Activated gamma-delta T cell (primary cell): ENCODE measurements at places on chromosomes 16 and 17.

- no peak for DNase-seq
Measured at GRCh38 chr16:67865318-67865717, 7.5 kb upstream of the EDC4 start.

DNA sequence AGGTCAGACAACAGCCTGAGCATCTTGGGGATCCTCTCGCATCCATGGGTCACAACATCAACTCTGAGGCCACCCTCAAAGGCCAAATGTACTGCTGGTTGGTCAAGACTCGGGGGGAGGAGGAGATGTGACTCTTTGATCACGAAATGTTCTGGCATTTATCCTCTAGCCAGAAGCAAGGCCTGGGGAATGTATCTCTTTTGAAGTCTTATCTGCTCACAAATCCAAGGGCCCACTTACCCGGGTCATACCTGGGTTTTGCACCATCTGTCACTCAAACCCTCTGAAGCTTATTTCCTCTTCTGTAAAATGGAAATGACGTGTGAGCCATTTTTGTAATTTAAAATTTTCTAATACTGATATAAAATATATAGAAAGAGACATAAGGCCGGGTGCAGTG lies 13.2 kb downstream of the CA7 start:
- DNase-seq = no peak

- no peak for DNase-seq
Measured at GRCh38 chr16:77749415-77749814, 27.1 kb downstream of the NUDT7 start.

DNA sequence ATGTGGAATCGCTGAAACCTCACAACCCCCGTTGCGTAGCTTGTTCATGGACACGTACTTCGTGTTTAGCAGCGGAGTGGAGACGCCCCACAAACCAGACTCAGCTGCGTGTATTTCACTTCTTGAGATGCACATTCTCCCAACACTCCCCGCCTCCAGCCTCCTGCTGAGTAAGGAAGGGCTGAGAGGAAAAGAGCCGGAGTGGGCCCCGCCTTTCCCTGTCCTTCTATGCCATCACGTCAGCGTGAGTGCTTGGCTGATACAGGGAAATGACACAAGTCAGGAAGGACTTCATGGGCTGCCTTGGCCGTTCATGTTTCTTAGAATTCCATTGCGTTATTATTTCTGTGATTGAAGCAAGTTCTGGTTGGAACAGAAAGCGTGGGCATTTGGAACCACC lies 68.6 kb upstream of the CBX4 start:
- DNase-seq = no peak

- DNase-seq = no peak
Measured at GRCh38 chr17:14557480-14557879, 256.6 kb downstream of the HS3ST3B1 start.

DNA sequence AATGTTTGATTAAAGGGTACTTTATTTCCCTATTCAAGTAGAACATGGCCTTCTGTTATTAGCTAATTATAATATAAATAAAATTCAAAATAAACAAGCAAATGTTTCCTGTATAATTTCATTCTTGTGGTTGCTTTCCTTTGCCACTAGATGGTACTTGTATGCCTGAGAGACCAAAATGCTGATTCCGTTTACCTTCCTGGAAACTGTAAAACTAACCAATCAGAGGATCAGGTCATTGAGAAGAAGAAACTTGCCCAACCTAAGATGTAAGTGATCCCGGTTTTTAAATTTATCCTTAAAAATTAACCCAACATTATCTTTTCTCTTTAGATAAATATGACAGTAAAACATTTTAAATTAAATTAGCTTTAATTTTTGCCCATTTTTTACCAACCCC lies 8.1 kb upstream of the ABCA5 start:
- DNase-seq = no peak

DNA sequence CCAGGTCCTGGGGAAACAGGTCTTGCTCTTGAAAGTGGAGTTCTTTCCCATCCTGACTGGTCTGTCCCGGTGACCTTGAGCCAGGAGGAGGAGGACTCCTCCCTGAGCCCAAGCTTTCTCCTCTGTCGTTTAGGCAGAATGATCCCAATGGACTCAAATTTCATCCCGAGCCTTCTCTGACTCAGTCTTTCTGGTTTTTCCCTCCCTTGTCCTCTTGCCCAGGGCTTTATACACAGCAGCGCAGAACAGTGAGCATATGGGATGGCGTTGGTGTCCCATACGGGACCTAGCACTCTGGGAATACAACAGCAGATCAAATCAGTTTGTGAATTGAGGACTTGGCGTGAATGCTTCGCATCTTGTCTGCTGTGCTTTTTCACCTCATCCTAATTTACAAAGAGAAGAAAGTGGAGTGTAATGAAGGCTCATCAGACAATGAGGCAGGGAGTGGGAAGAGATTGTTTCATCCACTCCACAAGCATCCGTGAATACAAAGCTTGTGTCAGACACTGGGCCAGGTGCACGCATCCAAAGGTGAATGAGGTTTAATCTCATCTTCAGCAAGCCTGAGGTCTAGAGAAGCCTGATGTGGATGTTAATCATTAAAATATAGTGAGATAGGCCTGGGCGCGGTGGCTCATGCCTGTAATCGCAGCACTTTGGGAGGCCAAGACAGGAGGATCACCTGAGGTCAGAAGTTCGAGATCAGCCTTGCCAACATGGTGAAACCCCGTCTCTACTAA lies 1.1 kb upstream of the XYLT1 start:
- no peak for DNase-seq

GRCh38 chr17:16215002-16215272 lies 397 bp downstream of the NCOR1 start:
- DNase-seq = no peak

- no peak for DNase-seq
Measured at GRCh38 chr16:78390092-78390491, 290.6 kb downstream of the WWOX start.

DNA sequence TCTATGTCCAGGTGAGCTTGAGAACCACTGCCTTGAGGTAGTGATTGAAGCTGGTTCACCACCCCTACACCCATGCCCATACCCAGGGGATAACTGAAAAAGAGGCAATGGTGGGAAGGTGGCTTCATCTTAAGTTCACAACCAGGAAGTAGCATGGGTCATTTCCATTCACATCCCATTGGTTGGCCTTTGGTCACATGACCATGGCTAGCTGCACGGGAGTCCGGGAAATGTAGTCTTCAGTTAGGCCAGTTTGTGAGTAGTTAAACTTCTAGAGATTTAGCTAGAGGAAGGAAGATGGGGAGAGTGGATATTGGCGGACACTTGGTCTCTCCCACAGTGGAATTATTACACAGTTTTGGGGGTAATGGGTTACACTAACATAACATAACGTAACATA lies 92.9 kb downstream of the RGS9 start:
- DNase-seq = no peak

DNA sequence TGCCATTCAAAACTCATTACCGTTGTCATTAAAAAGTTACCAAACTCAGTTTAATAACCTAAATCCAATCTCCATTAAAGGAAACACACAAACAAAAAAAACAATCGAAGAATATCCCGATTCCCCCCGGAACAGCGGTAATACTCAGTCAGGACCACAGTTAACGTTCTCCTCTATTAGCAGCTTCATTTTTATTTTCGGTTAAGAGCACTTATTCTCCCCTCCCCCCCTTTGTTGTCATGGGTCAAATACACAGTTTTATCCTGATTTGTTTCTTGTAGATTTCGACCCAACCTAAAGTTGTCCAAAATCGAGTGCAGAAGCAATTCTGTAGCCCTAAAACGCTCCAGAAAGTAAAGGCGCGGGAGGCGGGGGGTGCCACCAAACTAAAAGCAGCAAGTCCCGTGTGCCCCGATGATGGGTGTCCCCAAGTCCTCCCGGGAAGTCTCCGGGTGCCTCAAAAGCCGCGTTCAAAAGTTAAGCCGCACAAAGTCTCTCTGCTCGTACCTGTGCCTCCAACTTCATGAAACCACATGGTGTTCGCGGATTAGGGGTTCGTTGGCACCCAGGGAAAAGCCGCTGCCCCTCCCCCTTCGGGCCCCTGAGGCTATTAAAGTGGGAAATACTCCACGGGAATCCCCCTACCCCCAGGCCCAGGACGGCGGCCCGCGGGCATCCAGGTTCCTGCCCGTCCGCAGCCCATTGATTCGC lies 996 bp downstream of the SUMO2 start:
- peak; percentile 43 for DNase-seq

DNA sequence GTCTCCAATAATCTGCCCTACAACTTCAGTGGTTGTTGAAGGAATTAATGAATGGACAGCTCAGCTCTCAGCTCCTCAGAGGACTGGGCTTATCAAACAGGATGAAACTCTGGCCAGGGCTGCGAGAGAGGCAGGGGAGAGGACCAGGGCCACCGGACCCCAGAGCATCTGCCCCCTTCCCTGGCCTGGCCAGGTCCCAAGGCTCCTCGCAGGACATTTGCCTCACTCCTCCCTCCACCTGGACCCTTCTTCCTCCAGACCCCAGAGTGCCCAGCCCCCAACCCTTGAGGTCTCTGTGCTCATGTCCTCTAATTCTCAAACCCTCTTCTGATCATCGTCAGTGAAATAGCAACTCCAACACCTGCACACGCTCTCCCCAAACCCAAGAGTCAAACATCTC lies 3.7 kb downstream of the CD300C start:
- no peak for DNase-seq

DNA sequence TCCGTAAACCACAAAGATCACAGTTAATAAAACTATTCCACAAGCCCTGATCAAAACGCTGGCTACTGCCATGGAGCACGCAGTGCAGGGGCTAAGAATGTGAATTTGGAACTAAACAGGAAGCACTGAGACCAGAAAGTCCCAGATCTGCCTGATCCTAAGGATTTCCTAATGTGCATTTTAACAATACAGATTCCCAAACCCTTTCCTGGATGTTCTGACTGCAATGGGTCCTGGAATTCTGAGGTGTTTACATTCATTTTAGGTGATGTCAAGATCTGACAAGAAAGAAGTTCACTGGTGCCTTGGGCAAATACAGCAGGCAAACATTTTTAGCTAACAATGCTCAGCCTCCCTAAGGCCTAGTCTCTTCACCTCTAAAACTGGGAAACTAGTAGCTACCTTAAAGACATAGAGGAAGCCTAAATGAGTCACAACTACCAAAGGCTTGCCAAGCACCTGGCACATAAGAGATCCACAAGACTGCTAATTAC lies 10.3 kb downstream of the NSMCE1 start:
- DNase-seq = no peak

GRCh38 chr17:34763728-34764665 lies 184.6 kb downstream of the TMEM132E start:
- DNase-seq = no peak

GRCh38 chr16:82195917-82196494 lies 26.0 kb upstream of the MPHOSPH6 start:
- no peak for DNase-seq

GRCh38 chr16:48330841-48331192 lies 54.4 kb downstream of the SIAH1 start:
- DNase-seq = no peak

DNA sequence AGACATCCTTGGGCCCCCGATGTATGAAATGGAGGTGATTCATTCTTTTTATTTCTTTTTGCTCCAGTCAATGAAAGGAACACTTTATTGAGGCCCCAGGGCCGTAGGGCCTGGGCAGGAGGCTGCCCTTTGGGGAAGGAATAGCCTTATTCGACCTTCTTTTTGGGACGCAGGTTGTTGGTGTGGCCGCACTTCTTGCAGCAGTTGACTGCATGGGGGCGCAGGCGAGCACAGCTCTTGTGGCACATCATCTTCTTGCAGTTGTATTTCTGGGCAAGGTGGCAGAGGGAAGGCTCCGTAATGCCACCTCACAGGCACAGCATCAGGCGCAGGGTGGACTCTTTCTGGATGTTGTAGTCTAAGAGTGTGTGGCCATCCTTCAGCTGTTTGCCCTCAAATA lies 50.9 kb downstream of the SIAH1 start:
- DNase-seq = no peak

DNA sequence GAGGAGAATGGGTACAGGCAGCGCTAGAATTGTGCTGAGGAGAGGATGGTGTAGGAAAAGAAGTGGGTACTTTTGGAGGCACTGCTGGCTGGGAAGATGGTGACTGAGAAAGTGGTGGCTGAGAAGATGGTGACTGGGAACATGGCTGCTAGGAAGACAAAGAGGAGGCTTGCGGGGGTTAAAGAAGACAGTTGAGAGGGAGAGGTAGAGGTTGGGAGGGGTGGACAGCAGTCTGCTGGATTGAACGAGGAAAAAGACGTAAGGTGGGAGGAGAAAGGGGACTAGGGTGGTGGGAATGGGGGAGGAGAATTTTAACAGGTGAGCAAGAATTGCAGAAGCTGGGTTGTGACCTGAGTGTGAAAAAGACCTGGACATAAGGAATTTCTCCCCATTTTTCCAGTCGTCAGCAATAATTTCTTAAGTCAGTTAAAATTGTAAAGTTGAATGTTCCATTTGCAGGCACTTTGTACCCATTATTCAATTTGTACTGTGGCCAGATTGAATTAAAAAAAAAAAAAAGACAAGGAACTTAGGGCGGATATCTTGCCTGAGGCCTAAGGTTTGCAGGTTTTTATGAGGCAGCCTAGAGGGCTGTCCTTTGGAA lies 2450.0 kb downstream of the TP53TG3F start:
- DNase-seq = no peak

- DNase-seq = no peak
Measured at GRCh38 chr17:51263006-51263405, 2.7 kb downstream of the UTP18 start.

GRCh38 chr16:4090351-4090851 lies 25.8 kb downstream of the ADCY9 start:
- DNase-seq = no peak

GRCh38 chr17:41416479-41416878 lies 7.9 kb downstream of the KRT37 start:
- DNase-seq = no peak

DNA sequence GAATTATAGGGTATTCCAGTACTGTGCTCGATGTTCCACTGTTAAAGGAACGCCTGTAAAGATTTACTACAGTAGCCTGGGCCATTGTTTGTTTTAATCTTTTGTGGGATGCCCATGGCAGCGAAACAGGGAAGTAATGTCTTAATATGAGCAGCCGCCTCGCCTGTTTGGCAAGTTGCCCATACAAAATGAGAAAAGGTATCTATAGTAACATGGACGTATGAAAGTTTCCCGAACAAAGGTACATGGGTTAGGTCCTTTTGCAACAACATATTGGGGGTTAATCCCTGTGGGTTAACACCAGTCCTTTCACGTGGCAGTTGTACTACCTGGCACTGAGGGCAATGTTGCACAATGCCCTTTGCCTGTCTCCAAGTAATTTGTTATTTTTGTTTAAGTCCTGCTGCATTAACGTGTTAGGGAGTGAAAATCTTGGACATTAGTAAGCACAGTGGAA lies 21.1 kb upstream of the TMC5 start:
- DNase-seq = no peak

DNA sequence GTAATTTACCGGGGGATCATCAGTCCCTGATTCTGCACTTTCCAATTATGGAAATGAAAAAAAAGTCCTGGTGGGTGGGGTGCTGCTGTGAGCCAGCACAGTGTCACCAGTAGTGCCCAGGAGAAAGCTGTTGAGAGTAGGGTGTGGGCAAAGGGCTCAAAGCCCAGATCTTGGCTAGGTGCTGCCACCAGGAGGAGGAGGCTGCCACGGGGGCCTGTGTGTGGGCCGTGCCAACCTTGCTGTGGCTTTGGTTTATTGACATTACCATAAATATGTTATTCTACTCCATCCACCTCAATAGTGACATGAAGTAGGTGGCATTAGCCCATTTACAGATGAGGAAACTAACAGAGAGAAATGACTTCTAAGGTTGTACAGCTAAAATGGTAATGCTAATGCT lies 6.7 kb upstream of the PRPSAP2 start:
- DNase-seq = no peak
